ENCODE measurements at places on chromosomes 11 and 22.
A peak's percentile ranks its signal among the peaks of the same experiment; 100 is the strongest.

- H3K4me3 ChIP-seq, result no peak overlapping the region
- H3K27ac ChIP-seq, result no peak overlapping the region
- DNase-seq, result no peak
- H3K4me1 ChIP-seq, result no peaks in the 10 kb centered on the region
Observed at GRCh38 chr11:113014262-113015097, 53.3 kb downstream of the NCAM1 start.

GRCh38 chr11:116721988-116722387 is 50.8 kb downstream of the BUD13 start:
- no peaks in the 10 kb centered on the region for H3K27me3 ChIP-seq
- H3K4me1 ChIP-seq, result no peaks in the 10 kb centered on the region
- H3K4me3 ChIP-seq, result no peak overlapping the region
- no peak overlapping the region for H3K27ac ChIP-seq
- DNase-seq, result no peak
- no peaks in the 10 kb centered on the region for H3K36me3 ChIP-seq

- peaks cover 14% of the 10 kb centered on the region for H3K27me3 ChIP-seq
- peaks cover 17% of the 10 kb centered on the region for H3K4me1 ChIP-seq
- H3K4me3 ChIP-seq, result no peak overlapping the region
- H3K36me3 ChIP-seq, result no peaks in the 10 kb centered on the region
- DNase-seq, result no peak
- H3K27ac ChIP-seq, result no peak overlapping the region
Observed at GRCh38 chr11:124835918-124836317, 29.3 kb upstream of the ROBO3 start.

DNA sequence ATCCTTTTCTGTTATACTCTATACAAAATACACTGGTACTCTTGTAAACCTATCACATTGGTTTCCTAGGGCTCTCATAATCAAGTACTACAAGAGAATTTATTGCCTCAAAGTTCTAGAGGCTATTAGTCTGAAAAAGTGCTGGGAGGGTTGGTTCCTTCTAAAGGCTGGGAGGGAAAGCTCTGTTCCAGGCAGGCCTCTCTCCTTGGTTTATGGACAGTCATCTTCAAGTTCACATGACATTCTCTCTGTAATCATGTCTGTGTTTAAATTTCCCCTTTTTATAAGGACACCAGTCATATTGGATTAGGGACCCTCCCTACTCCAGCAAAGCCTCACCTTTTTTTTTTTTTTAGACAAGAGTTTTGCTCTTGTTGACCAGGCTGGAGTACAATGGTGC is 9.1 kb downstream of the SLC36A4 start:
- no peaks in the 10 kb centered on the region for H3K36me3 ChIP-seq
- H3K27me3 ChIP-seq, result no peaks in the 10 kb centered on the region
- H3K4me1 ChIP-seq, result no peaks in the 10 kb centered on the region
- no peak for DNase-seq
- H3K27ac ChIP-seq, result no peak overlapping the region

DNA sequence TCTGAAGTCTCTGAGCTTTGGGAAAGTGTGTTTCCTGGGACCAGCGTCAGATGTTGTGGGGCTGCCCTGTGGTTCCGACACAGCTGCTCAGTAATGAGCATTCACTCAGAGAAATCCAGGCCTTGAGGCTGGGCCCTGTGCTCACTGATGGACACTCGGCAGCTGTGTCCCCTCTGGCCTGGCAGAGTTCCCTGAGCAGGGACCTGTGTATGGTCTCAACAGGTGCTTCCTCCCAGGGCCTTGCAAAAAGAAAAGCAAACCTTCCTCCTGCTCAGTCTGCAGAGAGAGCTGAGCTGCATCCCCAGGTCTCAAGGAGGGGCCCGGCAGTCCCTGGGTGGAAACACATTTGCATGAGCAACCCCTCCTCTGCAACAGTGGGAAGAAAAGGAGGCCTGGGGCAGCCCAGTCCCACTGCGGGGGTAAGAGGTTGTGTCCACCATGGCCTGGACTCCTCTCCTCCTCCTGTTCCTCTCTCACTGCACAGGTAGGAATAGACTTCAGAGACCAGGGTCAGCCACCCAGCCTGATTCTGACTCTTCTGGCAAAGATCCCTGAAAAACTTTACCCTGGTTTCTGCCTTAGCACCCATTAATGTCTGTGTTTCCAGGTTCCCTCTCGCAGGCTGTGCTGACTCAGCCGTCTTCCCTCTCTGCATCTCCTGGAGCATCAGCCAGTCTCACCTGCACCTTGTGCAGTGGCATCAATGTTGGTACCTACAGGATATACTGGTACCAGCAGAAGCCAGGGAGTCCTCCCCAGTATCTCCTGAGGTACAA is 131.2 kb downstream of the VPREB1 start:
- H3K4me1 ChIP-seq, result peaks cover 2% of the 10 kb centered on the region
- no peak overlapping the region for H3K27ac ChIP-seq
- no peaks in the 10 kb centered on the region for H3K36me3 ChIP-seq

- H3K36me3 ChIP-seq, result no peaks in the 10 kb centered on the region
- no peaks in the 10 kb centered on the region for H3K27me3 ChIP-seq
- DNase-seq, result no peak
- H3K4me3 ChIP-seq, result no peak overlapping the region
- H3K27ac ChIP-seq, result no peak overlapping the region
Observed at GRCh38 chr11:72519220-72519881, 85.0 kb upstream of the CLPB start.

- H3K4me3 ChIP-seq, result no peak overlapping the region
- H3K27me3 ChIP-seq, result no peaks in the 10 kb centered on the region
- no peaks in the 10 kb centered on the region for H3K36me3 ChIP-seq
- H3K4me1 ChIP-seq, result peaks cover 71% of the 10 kb centered on the region
- DNase-seq, result no peak
Observed at GRCh38 chr11:36364551-36365325, 68.7 kb downstream of the PRR5L start.

- H3K4me1 ChIP-seq, result peaks cover 5% of the 10 kb centered on the region
- peak; percentile 34 for DNase-seq
- no peaks in the 10 kb centered on the region for H3K27me3 ChIP-seq
- no peak overlapping the region for H3K27ac ChIP-seq
Observed at GRCh38 chr22:35337932-35338331, 38.2 kb downstream of the TOM1 start.

- no peaks in the 10 kb centered on the region for H3K27me3 ChIP-seq
- no peak overlapping the region for H3K4me3 ChIP-seq
- H3K4me1 ChIP-seq, result peaks cover 6% of the 10 kb centered on the region
Observed at GRCh38 chr11:35215945-35216344, 77.0 kb downstream of the CD44 start.

GRCh38 chr22:17705546-17705945 is 67.0 kb downstream of the BCL2L13 start:
- H3K36me3 ChIP-seq, result no peaks in the 10 kb centered on the region
- H3K4me3 ChIP-seq, result no peak overlapping the region
- peaks cover 5% of the 10 kb centered on the region for H3K4me1 ChIP-seq
- no peaks in the 10 kb centered on the region for H3K27me3 ChIP-seq

DNA sequence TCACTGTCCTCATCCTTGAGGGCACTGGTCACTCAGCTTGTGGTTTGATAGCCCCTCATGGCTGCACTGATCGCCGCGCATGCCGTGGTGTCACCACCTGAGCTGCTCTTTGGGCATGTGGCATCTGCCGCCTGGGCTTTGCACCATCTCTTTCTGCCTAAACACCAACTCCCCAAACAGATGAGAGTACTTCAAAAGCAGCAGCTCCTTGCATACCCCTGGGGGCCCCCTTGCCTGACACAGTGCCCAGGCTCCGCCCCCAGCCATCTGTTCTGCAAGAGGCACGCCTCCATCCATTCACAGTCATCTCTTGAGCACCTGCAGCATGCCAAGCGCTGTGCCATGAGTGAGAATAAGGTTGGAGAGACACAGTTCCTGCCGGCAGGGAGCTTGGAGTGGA is 104.5 kb upstream of the B3GAT1 start:
- H3K4me3 ChIP-seq, result no peak overlapping the region
- DNase-seq, result no peak
- no peaks in the 10 kb centered on the region for H3K36me3 ChIP-seq
- no peak overlapping the region for H3K27ac ChIP-seq

DNA sequence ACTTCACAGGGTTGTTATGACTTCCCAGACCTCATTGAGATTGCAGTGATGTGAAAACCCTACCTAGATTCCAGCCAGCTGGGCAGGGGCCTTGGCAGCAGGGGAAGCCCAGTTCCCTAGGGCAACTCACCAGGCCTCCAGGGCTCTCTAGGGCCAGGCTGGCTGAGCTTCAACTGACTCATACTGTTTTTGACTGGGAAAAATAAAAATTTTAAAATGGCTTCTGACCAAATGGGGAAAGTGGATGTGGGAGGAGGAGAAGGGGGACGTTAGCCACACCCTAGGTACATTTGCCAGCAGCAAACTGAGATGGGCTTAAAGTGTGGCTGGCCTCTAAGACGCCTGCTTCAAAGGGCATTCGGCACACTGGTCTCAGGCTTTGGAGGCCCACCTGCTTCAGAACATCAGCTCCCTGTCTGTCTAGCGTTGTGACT is 39.0 kb downstream of the BMAL1 start:
- peaks cover 11% of the 10 kb centered on the region for H3K4me1 ChIP-seq
- H3K4me3 ChIP-seq, result no peak overlapping the region
- no peaks in the 10 kb centered on the region for H3K27me3 ChIP-seq
- peak; percentile 5 for DNase-seq
- H3K36me3 ChIP-seq, result no peaks in the 10 kb centered on the region
- H3K27ac ChIP-seq, result no peak overlapping the region

GRCh38 chr11:120295099-120295498 is 30.0 kb upstream of the TLCD5 start:
- H3K36me3 ChIP-seq, result no peaks in the 10 kb centered on the region
- H3K27ac ChIP-seq, result no peak overlapping the region
- peaks cover 40% of the 10 kb centered on the region for H3K27me3 ChIP-seq
- H3K4me3 ChIP-seq, result no peak overlapping the region
- no peak for DNase-seq

DNA sequence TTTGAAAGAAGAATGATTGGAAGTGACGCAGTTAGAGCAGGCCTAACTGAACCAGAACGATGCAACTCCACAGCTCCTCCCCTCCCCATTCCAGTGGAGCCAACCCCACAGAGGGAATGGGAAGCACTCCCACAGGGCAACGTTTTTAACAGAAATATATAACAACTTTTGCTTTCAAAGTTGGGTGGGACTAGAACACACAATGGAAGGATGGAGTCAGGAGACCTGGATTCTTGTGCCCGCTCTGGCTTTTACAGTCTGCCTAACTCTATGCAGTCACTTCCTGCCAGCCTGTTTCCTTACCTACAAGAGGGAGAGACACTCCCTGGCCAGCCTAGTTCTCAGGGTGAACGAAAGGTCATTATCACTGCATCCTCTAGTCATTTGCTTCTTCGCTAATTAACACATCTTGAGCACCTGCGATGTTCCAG is 75.5 kb downstream of the PACSIN2 start:
- H3K36me3 ChIP-seq, result peaks cover 3% of the 10 kb centered on the region
- no peak overlapping the region for H3K27ac ChIP-seq
- H3K27me3 ChIP-seq, result no peaks in the 10 kb centered on the region
- peaks cover 22% of the 10 kb centered on the region for H3K4me1 ChIP-seq
- no peak for DNase-seq
- H3K4me3 ChIP-seq, result no peak overlapping the region

DNA sequence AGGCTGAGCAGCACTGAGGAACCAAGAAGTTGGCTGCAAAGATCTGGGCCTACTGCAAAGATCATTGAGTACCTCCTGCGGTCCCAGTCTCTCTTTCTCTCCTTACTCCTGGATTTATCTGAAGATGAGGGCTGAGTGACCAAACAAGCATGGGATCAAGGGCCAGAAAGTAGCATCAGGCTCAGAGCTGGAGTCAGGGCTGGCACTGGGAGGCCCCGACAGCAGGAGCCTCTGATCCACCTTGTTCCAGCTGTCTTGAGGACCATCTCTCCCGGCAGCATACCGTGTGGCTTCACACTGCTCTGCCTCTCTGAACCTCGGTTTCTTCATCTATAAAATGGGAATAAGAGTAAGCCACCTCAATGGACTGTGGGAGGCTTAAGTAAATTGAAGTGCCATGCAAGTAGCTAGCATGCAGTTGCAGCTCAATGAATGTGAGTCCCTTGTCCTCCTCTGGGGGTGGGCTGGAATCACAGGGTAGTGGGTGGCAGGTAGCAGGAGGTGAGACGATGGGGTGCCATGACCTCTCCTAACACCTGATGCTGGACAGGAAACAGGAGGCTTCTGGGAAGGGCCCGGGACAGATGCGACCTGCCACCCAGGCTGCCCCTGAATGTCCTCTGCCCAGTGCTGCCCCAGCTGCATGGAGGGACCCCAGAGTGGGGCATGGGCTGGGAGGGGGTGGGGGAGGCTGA is 52.5 kb upstream of the PRDM11 start:
- no peaks in the 10 kb centered on the region for H3K27me3 ChIP-seq
- H3K36me3 ChIP-seq, result no peaks in the 10 kb centered on the region
- peaks cover 62% of the 10 kb centered on the region for H3K4me1 ChIP-seq
- H3K27ac ChIP-seq, result no peak overlapping the region
- no peak overlapping the region for H3K4me3 ChIP-seq

GRCh38 chr11:44977493-44977984 is 26.9 kb upstream of the TP53I11 start:
- H3K36me3 ChIP-seq, result no peaks in the 10 kb centered on the region
- H3K27me3 ChIP-seq, result no peaks in the 10 kb centered on the region
- no peak overlapping the region for H3K27ac ChIP-seq
- no peak overlapping the region for H3K4me3 ChIP-seq

GRCh38 chr11:134074346-134074745 is 5.5 kb downstream of the JAM3 start:
- H3K27me3 ChIP-seq, result no peaks in the 10 kb centered on the region
- H3K4me3 ChIP-seq, result no peak overlapping the region
- no peak for DNase-seq

GRCh38 chr22:24156913-24157821 is 24.1 kb upstream of the SUSD2 start:
- peak; percentile 87 for DNase-seq
- H3K27me3 ChIP-seq, result no peaks in the 10 kb centered on the region
- peak overlapping the region; percentile 66 for H3K4me3 ChIP-seq
- H3K27ac ChIP-seq, result no peak overlapping the region
- H3K36me3 ChIP-seq, result no peaks in the 10 kb centered on the region

DNA sequence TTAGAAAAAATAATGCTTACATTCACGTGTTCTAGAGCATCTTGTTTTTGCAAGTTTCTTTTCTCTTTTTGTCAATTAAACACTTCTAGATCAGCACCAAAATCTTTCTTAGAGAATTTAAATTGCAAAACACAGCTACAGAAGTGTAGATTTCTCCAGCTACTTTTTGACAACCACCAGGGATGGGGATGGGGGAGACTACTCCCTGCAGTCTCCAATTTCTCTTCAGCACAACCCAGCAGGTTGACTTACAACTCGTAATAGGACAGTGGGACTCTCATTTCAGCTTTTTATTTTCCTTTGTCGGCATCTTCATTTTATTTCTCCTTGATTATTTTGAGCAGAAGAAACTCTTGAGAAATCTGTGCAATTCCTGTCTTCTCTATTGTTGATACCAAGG is 441.2 kb downstream of the LRRC4C start:
- DNase-seq, result no peak
- H3K4me3 ChIP-seq, result no peak overlapping the region
- no peaks in the 10 kb centered on the region for H3K27me3 ChIP-seq
- H3K27ac ChIP-seq, result no peak overlapping the region
- H3K4me1 ChIP-seq, result no peaks in the 10 kb centered on the region
- no peaks in the 10 kb centered on the region for H3K36me3 ChIP-seq

GRCh38 chr22:26168939-26169314 is 335 bp upstream of the SEZ6L start:
- H3K36me3 ChIP-seq, result no peaks in the 10 kb centered on the region
- peaks cover 14% of the 10 kb centered on the region for H3K27me3 ChIP-seq
- DNase-seq, result no peak
- H3K4me3 ChIP-seq, result peak overlapping the region; percentile 58
- H3K4me1 ChIP-seq, result peaks cover 23% of the 10 kb centered on the region
- H3K27ac ChIP-seq, result no peak overlapping the region

Data from common myeloid progenitor, CD34-positive (primary cell).